Stimulated activated CD4-positive, alpha-beta T cell treated with anti-CD3 and anti-CD28 coated beads, Interleukin-12 subunit alpha, Interleukin-12 subunit beta, amount 100 ng/mL, for 24 hours (primary cell): ENCODE measurements at places on chromosomes 5 and 9.

DNA sequence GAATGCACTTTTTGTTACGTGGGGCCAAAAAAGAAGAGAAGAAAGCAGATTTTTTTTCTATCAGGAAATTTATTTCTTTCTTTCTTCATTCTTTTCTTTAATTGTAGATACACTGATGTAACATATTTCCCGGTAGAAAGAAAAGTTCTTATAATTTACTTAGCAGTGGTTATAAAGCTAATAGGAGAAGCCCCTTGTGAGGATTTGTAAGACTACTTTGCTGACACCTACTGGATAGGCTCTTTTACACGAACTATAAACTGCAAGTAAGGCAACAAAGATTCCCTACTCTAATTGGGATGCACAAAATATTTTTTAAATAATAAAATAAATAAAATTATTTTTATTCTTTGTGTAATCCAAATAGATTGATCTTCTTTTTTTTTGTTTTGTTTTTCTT, 284.4 kb downstream of the DNAH5 start:
- DNase-seq = no peak

- DNase-seq = no peak
Measured at GRCh38 chr5:61816585-61817450, 484.8 kb downstream of the ZSWIM6 start.

DNA sequence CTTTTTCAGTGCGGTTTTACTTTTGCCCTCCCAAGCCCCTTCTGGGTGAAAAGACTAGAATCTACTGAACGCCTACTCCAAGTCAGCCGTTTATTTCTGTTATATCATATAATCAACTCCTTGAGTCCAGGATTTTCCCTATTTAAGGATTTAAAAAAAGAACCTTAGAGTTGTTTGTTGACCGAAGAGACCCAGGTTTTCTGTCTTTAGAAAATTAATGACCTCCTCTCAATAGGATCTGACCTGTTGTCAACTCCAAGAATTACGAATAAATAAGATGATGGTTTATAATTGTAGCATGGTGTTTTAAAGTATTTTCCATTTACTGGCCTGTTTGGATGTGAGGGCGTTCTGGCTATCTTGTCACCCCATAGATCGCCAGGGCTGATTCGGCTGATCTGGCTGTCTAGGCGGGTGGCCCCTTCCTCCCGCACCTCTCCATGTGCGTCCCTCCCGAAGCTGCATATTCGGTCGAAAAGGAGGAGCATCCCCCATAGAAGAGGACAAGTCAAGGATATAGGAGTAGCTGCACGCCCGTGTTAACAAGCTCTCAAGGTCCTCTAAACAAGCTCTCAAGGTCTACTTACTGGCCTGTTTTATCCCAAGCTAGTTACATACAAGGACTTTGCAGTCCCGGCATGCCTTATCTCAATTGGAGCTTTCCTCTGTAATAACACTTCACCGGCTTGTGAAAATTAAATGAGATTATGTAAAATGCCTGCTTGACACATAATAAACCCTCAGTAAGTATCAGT, 1.1 kb upstream of the UBAP2 start:
- DNase-seq = no peak

DNA sequence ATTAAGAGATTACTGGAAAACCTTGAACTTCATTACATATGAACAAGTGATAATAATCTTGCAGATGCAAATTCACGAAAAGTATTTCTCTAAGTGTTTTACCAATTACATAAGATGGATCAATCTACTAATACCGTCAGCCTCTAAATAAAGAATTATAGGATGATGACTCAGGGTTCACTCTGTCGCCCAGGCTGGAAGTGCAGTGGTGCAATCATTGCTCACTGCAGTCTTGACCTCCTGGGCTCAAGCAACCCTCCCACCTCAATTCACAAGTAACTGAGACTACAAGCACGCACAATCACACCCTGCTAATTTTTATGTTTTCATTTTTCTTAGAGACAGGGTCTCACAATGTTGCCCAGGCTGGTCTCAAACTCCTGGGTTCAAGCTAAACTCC, 56.1 kb downstream of the CHD1 start:
- DNase-seq = no peak
